Activated CD8-positive, alpha-beta T cell treated with anti-CD3 and anti-CD28 coated beads for 36 hours (primary cell): ENCODE measurements at places on chromosomes 12 and 14. TPM values are rescaled to one million over a fixed set of nuclear protein-coding genes. Genes with fewer than 3 reads are reported as not detected.

B4GALNT1 gene
- total RNA-seq = 0.61 TPM

FGD4 gene
- total RNA-seq = 0.25 TPM

DNA sequence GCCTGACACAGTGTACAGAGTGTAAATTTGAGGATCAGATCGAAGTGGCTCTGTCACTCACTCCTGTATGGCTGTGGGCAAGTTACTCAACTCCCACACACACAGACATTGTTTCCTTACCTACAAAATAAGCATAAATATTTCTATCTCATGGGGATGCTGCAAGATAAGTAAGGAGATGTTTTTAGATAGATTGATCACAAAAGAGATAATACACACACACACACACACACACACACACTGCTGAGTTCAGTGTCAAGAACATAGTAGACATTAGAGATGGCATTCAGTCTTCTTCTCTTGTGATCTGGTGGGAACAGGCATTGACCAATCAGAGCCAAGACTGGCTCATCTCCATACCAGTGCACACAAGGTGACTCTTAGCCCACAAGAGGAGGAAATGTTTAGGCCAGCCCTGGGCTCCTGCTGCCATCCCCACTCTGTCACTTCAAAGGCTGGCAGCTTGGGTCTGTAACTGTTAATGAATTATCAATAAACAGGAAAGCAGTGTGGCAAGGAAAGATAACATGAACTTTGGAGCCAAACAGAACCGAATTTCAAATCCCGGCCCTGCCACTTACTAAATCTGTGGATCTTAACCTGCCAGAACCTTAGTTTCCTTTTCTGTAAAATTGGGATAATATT, 3.4 kb upstream of the RNASE8 start:
- H3K27me3 ChIP-seq = peaks cover 1% of the 10 kb centered on the region
- DNase-seq = peak; percentile 20
- no peaks in the 10 kb centered on the region for H3K4me1 ChIP-seq
- H3K36me3 ChIP-seq = no peaks in the 10 kb centered on the region

DNA sequence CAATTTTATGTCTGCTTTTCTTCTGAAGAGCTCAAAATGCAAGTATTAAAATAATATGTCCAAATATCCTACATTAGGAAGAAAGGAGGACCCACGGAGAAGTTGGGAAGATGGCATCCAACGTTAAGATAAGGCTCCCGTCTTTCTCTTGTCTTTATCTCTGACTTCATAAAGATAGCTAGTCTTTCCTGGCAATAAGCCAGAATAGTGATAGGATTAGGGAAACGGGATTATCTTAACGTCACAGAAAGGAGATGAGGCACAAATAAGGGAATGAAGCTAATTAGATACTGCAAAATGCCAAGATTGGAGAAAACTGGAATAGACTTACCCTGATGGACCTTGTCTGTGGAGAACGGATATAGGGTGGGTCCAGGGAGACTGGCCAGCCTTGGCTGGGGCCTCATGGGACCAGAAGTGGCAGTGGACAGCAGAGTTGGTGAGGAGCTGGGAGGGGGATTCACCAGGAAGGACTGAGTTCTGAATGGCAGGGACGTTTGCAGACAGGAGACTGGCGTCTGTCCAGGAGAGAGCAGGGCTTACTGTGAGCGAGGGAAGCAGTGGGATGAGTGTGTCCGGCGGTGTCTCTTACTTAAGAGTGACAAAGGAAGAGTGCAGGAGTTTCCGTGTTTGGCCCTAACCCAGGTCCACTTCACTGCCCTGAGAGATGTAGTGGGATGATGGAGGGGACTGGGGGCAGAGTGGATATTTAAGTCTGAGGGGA, 119.9 kb downstream of the CACNA1C start:
- no peak for DNase-seq
- no peaks in the 10 kb centered on the region for H3K4me1 ChIP-seq
- H3K4me3 ChIP-seq = no peak overlapping the region
- peaks cover 5% of the 10 kb centered on the region for H3K27me3 ChIP-seq
- H3K36me3 ChIP-seq = no peaks in the 10 kb centered on the region
- no peak overlapping the region for H3K27ac ChIP-seq

GRCh38 chr12:113862590-113863454, 103.3 kb downstream of the RBM19 start:
- H3K36me3 ChIP-seq = peaks cover 15% of the 10 kb centered on the region
- H3K4me1 ChIP-seq = peaks cover 38% of the 10 kb centered on the region
- no peaks in the 10 kb centered on the region for H3K27me3 ChIP-seq
- peak; percentile 59 for DNase-seq
- peak overlapping the region; percentile 61 for H3K27ac ChIP-seq
- no peak overlapping the region for H3K4me3 ChIP-seq
